ENCODE measurements at places on chromosomes 3 and 15.

- no peak for DNase-seq
Measured at GRCh38 chr15:59685737-59686297, 3.3 kb downstream of the BNIP2 start.

GRCh38 chr3:127137757-127138536, 55.0 kb upstream of the PRR23E start:
- no peak for DNase-seq

GRCh38 chr3:157531301-157531660, 28.1 kb upstream of the VEPH1 start:
- no peak for DNase-seq

DNA sequence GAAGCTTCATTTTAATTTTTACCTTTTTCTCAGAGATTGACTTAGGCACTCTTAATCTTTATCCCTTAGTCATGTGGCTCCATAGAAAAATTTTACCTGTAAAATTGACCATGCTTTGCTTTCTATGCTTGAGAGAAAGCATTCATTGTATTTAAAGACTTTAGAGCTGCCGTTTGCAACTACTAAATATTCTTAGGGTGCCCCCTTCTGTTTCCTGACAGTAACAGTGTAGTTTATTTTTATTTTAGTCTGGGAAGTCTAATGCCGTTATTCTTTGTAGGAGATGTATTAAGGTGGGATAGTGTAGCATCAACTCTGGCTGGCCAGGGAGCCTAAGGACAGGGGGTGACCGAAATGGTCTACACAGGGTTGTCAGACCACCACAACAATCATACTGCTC, 84.5 kb upstream of the SYNPR start:
- no peak for DNase-seq

DNA sequence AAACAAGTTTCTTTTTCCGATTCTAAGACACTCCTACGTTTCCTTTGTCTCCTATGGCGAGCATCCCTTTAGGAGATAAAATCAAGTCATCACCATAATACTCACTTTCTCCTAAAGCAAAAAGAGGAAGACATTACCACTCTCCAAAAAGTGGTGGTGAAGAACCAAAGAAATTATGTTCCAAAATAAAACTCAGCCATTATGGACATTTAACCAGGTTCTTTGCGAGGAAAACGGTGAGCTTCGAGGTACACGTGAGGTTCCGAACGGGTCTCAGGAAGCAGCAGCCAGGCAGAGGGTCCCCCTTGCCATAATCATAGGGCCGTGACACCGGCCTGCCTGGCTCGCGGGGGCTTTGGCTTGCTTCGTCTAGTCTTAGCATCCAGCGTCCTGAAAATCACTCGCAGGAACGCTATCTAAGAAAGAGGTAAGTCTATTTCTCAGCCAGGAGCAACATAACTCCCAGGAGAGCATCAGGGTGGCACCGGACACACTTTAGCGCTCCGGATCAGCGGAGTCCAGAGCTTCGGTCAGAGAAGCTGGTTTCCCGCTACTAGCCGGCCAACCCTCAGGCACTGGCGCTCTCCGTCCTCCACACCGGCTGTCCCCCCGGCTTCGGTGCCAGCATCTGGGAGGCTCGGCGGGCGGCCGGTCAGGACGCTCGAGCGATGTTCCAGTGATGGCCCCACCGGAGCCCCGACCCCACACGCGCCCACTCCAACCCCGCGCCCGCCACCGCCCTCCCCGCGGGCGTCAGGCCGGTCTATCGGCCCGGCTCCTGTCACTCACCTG, 581 bp downstream of the IP6K1 start:
- no peak for DNase-seq

DNA sequence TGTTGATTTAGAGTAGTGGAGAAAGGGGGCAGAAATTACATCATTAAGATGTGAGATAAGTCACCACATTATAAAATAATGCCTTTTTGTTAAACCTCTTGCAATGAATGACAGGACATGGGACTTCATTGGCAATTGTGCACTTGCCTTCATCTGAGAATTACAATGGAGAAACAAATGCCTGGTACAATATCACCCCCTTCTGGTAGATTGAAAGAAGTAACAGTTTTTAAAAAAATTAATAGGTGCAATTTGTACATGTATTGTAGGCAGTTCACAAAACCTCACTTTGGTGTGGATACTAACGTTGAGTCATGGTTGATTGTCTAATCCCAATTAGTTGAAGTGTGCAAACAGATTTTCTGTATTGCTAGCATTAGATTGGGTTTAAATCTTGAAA, 4.6 kb upstream of the P2RY14 start:
- DNase-seq: no peak

- DNase-seq: no peak
Measured at GRCh38 chr3:60967141-60967540, 284.1 kb downstream of the FHIT start.
